Cardiac fibroblast (primary cell): ENCODE measurements at places on chromosomes 13 and 19.

DNA sequence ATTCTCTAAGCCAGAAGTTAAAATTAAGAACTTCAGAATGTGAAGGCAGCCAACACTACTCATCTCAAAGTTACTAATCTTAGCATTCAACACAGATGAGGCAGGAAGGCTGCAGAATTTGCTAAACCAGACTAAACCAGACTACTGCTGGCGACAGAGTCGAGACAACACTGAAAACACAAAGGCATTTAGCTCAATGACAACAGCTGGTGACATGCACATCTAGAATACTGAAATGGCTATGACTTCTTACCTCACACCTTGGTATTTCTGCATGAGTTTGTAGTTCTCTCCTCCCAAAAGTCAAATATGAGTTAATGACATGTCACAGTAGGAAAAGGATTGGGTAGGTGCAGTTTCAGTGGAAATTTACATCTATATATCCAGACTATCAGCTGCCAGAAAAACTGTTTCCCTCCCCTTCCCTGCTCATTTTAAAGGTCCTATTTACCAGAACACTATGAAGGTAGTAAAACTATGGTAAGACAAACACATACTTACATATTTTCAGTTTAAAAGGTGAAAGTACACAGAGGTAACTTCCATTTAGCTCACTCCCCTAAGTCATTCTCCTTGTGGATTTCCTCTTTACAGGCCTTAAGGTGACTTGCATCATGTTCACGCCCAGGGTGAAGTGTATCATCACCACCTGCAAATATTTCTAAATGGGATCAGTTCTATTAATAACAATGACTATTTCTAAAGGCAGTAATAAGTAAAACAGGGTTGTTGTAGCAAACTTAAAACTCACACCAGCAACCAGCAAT is 21.4 kb downstream of the FOXO1 start:
- peak; percentile 25 for DNase-seq

- no peak for DNase-seq
These were observed 310.6 kb downstream of the NDFIP2 start for GRCh38 chr13:79791471-79792042.

DNA sequence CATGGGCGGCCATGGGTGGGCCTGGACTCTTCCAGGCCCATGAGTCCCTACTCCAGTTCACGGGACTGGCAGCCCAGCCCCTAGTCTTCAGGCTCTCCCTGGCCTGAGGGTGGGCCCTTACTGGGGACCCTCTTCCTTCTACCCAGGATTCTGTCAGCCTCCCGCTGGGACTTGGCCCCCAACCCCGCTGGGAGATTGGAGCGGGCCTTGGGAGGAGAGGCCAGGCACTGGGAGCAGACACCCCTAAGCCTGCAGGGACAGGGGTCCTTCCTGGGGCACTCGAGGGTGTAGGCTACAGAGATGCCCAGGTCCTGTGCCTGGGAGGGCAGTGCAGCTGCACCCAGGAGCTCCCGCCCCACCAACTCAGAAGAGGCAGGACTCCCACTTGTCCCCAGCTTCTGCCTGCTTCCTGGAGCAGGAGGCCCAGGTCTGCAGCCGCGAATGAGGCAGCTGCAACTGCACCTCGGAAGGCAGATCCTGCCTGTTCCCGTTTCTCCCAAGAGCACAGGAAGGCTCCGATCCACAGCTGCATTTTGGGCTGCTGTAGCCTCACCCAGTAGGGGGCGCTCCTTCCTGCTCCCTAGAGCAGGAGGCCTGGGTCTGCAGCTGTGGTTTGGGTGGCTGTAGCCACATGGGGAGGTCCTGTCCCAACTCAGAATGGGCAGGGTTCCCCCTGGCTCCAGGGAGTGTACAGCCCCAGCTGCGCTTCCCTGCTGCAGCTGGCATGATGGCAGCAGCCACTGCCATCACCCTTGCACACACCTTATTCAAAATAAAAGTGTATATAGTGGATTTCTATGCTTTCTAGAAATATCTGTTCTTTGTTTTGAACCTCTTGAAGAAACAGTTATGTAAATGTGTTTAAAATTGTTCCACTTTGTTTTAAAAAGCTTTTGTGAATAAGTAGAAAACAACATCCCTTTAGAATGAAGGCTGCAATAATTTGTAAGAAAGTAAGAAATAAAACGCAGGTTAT is 46.8 kb downstream of the TEX26 start:
- peak; percentile 33 for DNase-seq

- no peak for DNase-seq
These were observed 109.5 kb upstream of the SPATA13 start for GRCh38 chr13:24050796-24051715.

DNA sequence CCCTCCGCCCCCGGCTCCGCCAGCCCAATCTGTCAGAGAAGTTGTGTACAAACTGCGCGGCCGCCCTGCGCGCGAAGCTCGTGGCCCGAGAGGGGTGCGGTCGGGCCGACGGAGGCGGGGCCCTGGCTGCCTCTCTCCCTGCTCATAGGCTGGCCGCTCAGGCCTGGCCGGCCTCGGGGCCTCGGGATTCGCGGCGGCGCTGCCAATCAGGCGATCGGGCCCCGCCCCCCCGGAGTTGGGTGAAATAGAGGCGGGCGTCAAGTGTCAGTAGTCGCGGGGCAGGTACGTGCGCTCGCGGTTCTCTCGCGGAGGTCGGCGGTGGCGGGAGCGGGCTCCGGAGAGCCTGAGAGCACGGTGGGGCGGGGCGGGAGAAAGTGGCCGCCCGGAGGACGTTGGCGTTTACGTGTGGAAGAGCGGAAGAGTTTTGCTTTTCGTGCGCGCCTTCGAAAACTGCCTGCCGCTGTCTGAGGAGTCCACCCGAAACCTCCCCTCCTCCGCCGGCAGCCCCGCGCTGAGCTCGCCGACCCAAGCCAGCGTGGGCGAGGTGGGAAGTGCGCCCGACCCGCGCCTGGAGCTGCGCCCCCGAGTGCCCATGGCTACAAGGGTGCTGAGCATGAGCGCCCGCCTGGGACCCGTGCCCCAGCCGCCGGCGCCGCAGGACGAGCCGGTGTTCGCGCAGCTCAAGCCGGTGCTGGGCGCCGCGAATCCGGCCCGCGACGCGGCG is at the start of gene KLF5:
KLF5 (plus strand) TSS at position 270 of the 724 bp plus-strand sequence; CDS start at position 593, 323 bp downstream.
- DNase-seq = peak; percentile 94
